Activated B cell treated with CpG ODN at 0.5 μM for 24 hours (primary cell): ENCODE measurements at places on chromosomes 5 and 9.

- DNase-seq: no peak
Observed at GRCh38 chr5:78506261-78507024, 142.1 kb downstream of the LHFPL2 start.

DNA sequence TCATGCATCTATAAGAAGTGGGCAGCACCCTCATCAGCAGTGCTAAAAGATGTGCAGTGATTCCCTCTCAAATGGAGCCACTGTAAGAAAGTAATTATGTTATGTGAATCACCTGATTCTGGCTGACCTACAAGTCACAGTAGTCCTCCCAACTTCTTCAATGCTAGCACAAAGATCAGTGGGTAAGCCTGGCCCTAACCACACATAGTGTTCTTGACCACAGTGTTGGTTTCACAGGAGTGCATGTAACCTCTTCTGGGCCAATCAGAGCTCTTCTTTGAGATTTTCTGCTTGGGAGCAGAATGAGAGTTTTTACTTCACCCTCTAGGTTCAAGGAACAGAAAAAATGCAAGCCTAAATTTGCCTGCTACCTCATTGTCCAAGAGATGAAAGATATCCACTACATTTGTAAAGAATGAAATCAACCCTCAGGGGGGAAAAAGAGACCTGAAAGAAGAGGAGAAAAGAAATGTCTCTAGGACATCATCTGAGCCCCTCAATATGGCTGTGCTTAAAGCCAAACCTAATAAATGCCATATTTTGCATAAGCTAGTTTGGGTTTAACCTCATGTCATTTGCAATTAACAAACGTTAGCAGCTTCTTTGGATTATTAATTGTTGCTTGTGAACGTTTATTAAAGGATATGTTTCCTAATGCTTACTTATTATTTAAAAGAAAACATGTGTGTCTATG lies 65.3 kb upstream of the ADRB2 start:
- no peak for DNase-seq

- no peak for DNase-seq
Observed at GRCh38 chr5:170612256-170612678, 108.4 kb downstream of the KCNIP1 start.

- no peak for DNase-seq
Observed at GRCh38 chr9:95007226-95007869, 280.8 kb downstream of the AOPEP start.

DNA sequence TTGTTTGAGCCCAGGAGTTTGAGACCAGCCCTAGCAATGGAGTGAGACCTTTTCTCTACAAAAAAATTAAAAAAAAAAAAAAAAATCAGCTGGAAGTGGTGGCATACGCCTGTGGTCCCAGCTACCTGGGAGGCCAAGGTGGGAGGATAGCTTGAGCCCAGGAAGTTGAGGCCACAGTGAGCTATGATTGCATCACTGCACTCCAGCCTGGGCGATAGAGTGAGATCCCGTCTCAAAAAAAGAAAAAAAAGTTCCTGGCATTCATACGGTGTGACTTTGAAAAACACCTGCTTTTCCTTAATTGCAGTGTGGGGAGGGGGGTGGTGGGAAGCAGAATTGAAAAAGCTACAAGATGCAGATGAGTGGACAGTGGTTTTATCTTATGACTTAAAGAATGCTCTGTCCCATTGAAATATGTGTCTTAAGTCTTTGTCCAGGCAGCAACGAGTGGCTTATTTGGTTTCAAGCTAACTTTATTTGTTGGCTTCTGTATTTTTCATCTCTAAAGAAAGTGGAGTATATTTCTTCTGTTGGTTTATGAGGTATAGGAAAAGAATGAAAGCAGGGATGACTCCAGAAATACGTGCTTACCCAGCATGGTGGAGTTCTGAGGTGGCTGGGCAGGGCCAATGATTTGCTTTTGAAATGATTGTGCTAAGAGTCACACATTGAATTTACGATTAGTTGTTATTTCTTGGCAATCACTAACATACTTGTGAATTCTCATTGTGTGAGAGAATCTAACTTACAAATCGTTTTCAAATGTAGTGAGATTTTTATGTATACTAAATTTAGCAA lies 27.8 kb downstream of the ROPN1L start:
- no peak for DNase-seq

DNA sequence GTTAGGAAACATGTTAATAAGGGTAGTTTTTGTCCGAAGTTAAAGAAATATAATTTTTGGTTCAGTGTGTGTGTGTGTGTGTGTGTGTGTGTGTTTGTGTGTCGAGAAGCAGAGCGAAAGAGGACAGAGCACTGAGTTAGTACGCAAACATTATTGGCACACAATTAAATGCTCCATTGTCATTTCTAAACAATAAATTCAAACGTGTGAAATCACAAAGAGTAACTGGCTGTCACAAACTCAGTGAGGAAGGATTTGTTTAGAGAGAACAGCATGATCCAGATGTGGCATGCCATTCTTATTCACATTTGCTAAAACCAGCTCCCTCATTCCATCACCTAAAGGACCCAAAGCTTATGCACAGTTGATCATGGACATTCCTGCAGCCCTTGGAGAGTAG lies 970.8 kb downstream of the DTWD2 start:
- DNase-seq: no peak

GRCh38 chr5:1392261-1392660 lies 47.4 kb upstream of the CLPTM1L start:
- no peak for DNase-seq

DNA sequence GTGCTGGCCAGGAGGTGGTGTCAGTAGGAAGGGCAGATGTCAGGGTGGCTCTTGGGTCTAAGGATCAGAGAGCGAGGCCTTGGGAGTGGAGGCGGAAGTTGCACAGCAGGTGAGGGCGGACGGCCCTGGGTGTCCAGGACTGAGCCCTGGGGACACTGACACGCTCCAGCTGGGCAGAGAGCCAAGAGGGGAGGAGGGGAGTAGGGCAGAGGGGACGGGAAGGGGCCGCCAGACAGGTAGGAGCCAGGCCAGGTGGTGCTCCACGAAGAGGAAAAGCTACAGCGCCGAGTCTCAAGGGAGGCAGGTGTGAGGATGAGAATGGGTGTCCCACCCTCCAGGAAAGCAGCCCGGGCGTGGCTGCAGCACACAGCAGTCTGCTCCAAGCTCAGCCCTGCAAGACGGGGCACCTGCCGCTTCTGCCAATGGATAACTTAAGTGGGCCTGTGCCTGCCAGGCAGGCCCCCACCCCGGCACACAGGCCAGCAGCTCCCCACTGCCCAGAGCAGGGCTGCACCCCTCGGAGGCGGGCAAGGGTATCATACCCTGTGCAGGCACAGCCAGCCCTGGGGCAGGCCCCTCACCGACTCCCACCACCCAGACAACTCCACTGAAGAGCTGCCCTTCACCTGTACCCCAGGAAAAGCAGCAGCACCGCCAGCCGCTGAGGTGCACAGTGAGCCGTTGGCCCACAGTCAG lies 4.9 kb downstream of the TPRN start:
- DNase-seq: no peak

DNA sequence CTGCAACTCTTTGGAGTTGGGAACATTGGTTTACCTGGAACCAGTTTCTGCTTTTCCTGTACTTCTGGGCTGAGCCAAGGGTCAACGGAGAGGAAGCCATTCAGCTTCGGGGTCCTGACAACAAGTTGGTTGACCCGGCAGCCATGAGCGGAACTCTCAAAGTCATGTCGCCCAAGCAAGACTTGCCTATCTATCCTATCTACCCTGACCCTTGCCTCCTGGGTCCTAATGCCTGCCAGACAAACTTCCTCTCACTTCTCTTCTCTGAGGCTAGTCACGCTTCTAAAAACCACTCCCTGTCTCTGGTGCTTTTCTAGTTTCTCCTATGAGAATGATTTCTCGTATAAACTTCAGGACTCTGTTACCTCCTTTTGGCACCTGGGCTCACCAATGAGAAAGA lies 44.7 kb upstream of the CRHBP start:
- DNase-seq: no peak
